Activated gamma-delta T cell treated with Interleukin-2 at 50 U/mL for 16 hours (primary cell): ENCODE measurements at places on chromosomes 16 and 17.

GRCh38 chr16:69888005-69888590 is 63.0 kb upstream of the CLEC18A start:
- DNase-seq: no peak

DNA sequence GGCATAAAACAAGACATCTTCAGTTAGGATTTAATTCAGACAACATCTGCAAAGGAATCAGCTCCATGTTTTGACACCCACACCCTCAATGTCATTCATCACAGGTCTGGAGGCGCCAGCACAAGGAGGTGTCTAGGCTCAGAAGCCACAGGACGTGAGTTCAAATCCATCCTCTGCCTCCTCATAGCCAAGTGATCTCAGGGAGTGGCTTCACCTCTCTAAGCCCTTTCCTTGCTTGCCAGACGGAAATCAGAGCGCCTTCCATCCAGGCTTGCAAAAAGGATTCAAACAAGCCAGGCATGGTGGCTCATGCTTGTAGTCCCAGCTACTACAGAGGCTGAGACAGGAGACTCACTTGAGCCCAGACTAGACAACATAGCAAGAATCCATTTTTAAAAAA is 84.6 kb downstream of the GSG1L start:
- DNase-seq: no peak

- no peak for DNase-seq
These were observed 527 bp downstream of the UNC45B start for GRCh38 chr17:35148144-35148543.

- peak; percentile 21 for DNase-seq
These were observed 53.6 kb downstream of the GRB7 start for GRCh38 chr17:39791111-39791992.

DNA sequence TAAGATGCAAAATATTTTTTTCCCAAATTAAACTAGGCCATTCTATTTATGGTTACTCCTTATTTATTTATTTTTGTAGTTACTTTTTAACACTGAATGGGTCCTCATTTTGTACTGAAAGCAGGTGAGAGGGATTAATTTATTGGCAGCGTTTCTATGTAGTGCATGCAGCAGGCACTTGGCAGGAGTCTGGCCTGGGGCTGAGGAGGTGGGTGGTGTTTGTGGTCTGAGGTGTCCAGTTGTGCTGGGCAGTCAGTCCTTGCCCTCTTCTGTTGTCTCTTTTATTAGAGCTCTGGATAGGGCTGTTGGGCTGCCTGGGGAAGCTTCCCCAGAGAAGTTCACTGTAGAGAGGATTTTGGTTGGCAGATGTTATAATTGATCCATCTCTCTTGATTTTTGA is 12.7 kb downstream of the SEC14L1 start:
- DNase-seq: no peak

DNA sequence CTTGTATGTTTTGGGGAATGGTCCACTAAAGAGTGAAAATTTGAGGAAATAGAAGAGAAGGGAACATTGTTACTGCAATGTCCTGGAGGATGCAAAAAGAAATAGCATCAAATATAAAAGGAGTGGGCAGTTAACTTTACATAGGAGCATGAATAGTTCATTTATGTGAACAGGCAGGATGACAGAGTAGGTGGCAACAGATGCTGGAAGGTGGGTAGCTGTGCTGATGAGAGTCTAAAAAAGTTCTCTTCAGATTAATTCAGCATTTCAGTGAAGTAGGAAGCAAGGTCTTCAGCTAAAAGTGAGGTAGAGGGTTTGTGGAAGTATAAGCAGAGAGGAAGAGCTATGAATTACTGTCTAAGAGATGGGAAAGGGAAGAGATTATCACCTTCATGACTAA is 276.5 kb downstream of the KIF2B start:
- no peak for DNase-seq

GRCh38 chr16:13680021-13680889 is 239.7 kb upstream of the ERCC4 start:
- DNase-seq: no peak

GRCh38 chr16:82067042-82067803 is 32.2 kb downstream of the HSD17B2 start:
- DNase-seq: no peak

GRCh38 chr16:2278956-2279800 is 11.3 kb upstream of the RNPS1 start:
- no peak for DNase-seq

DNA sequence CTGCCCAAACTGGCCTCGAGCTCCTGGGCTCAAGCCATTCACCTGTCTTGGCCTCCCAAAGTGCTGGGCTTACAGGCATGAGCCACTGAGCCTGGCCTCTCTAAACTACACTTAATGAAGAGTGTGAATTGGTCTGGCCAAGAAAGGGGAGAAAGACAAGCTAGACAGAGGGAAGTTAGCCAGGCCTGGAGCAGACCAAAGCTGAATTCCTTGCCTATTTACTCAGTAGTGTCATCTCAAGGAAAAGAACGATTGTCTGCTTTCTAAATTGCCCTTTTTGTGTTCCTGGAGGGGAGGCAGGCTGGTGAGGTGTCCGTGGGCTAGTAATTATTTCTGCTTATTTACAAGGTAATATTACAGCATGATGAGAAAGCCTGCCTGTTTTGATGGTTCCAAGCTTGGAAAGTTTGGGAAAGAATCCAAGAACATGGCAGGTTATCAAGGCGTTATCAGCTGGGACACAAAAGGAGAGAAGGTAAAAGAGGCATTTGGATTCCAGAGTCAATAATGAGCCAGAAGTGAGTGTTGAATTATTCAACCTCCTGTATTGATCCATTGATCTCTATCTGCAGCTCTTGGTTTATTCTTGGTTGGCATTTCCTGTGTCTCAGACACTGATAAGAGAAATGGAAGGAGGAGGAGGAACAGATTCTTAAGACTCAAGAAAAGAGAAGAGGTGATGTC is 6.3 kb upstream of the CBFB start:
- no peak for DNase-seq

DNA sequence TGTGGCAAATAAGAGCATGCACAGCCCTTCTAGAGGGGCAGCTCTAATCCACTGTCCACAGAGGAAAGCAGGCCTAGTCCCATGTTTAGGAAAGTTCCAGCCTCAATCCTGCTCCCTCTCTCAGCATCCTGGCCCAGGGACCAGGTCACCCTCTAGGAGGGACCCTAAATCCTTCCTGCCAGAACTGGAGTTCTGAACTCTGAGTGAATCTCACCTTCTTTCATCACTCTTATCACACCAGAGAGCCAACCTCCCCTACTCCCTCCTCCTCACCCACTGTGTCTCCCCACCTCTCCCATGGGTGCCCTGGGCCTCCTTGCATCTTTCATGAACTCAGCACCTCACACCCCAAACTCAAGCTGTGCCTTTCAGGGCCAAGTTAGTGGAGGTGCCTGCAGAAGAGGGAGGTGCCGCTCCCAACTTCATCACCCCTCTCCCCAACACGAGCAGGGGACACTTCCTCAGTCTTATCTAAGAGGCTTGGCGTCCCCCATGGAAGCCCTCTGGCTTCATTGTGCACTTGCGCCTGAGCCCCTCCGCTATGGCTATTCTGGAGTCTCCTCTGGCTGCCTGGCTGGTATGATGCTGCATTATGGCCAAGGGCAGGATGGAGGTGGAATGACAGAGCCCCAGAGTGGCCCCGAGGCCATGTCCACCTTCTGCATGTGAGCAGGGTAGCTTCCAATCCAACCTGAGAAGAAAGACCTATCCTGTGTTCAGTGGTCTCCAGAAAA is 31.7 kb downstream of the PIK3R6 start:
- no peak for DNase-seq

- DNase-seq: peak; percentile 44
These were observed 1.1 kb upstream of the STUB1 start for GRCh38 chr16:678858-679813.

- DNase-seq: no peak
These were observed 13.6 kb upstream of the GGA2 start for GRCh38 chr16:23523876-23524385.

DNA sequence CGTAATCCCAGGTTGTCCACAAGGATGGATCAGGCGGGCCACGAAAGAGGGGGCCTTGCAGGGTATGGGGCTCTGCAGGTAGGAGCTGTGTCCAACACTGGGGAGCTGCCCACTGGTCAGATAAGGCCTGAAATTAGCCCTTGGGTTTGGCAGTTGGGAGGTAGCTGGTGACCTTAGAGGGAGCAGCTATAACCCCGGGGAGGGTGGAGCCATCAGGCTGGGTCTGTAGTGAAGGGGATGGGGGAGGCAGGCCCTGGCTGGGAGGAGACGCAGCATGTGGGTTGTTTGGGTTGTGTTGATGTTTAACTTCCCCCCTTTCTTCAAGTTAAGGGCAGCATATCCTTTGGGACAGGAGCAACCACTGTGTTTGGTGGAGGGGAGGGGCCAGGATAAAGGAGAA is 5.9 kb downstream of the MLLT6 start:
- DNase-seq: no peak

- no peak for DNase-seq
These were observed 93.0 kb downstream of the UTP18 start for GRCh38 chr17:51353296-51353695.

- DNase-seq: no peak
These were observed 13.1 kb downstream of the ZC3H7A start for GRCh38 chr16:11784038-11784369.

GRCh38 chr16:17827313-17827712 is 356.6 kb upstream of the XYLT1 start:
- DNase-seq: no peak

GRCh38 chr16:30802936-30803335 is 15.9 kb upstream of the ZNF629 start:
- DNase-seq: no peak

DNA sequence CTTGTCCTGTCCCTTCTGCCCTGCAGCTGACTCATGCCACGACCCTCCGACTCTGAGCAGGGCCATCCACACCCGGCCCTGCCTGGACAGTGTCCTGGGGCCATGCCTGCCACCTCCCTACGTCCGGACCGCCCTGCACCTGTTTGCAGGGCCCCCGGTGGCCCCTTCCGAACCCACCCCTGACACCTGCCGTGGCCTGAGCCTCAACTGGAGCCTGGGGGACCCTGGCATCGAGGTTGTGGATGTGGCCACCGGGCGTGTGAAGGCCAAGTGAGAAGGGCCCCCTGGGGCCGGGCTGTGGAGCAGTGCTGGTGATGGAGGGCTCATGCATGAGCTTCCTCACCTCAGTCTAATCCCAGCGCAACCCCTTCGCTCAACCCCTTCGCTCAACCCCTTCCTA is 5.1 kb downstream of the ADAD2 start:
- DNase-seq: no peak

DNA sequence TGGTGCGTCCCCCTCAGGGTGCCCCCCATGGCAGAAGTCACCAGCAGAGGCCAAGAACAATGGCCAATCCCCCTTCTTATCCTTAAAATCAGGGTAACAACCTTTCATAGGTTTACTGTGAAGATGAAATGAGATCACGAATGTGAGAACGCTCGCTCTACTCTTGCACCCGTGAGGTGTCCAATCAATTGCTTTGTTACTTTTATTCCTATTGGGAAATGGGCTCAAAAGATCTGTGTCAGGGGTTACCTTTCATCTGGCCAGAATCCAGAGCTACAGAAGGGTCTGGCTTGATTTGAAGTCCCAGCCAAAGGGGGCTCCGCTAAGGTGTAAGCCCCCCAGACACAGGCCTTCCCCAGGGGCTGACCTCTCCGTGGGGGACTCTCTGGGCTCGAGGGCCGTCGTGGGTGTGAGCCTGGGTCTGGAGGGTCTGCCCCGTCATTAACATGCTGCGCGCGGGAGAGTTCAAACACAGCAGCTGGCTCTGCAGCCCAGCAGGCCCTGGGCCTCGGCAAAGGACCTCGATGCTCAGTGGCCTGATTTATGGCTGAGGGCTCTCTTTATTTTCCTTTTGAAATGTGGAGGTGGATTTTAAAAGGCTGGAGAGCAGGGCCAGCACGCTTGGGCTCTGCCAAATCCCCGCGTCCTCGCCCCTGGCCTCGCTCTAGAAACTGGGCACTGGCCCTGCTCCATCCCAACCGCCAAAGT is 10.4 kb downstream of the ABR start:
- no peak for DNase-seq

DNA sequence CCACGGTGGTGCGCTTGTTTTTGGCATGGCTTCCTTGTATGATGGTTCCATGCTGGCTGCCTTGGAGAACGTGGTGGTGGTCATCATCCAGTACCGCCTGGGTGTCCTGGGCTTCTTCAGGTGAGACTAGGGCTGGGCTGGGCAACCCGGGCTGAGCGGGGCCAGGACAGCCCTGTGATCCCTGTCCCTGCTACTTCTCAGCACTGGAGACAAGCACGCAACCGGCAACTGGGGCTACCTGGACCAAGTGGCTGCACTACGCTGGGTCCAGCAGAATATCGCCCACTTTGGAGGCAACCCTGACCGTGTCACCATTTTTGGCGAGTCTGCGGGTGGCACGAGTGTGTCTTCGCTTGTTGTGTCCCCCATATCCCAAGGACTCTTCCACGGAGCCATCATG is 4.9 kb downstream of the CES2 start:
- no peak for DNase-seq

DNA sequence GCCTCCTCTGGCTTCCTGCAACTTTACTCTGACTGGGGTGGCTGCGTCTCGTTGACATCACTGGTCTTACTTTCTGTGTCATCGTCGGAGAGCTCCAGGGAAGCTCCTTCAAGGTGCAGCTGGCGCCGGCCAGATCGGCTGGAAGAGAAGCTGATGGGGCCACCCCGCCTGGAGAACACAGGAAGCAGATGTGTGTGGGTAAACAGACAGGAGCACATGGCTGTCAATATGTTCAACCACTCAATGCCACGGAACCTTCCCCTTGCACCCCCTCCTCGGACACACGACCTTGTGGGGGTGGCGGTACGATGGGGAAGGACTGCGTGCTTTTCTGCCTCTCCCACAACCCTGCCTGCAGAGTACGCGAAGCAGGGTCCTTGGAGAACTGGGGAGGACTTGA is 40.1 kb downstream of the NDEL1 start:
- DNase-seq: no peak

DNA sequence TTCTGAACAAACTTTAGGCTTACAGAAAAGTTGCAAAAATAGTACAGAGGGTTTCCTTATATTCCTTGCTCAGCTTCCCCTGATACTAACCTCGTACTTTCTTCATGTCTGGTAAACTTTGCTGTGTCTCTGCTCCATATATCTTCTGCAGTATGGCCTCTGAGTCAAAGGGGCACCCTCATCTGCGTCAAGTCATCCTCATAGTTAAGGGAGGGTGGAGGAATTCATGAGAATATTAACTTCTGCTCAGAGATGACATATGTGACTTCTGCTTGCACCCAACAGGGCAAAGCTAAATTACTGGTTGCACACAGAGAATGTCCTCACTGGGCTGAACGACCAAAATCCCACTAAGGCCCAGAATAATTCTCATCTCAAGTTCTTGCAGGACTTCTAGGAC is 4.3 kb upstream of the CCL7 start:
- DNase-seq: no peak

DNA sequence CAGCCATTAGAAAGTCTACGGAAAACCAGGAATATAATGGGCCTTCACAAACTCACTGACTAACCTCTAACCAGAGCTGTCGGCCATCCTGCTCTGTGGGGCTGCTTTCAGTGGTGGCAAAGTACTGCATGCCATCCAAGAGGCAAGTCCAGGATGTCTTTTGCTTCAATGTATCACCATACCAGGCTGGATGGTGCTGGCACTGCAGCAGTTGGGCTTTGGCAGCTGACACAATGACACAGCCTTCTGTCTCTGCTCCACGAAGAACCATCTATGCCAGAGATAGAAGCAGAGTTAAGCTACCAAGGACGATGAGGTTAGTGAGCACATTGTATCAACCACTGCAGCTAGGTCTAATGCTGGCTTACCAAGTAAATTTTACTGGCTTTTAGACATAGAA is 9.7 kb upstream of the RSKR start:
- no peak for DNase-seq

GRCh38 chr17:62064029-62064790 is 868 bp downstream of the MED13 start:
- no peak for DNase-seq

- no peak for DNase-seq
These were observed 12.8 kb downstream of the PIMREG start for GRCh38 chr17:6456914-6457687.

- no peak for DNase-seq
These were observed 344.2 kb downstream of the CPPED1 start for GRCh38 chr16:12459391-12460063.
